ENCODE measurements at places on chromosomes 11 and 22. TPM values are rescaled to one million over a fixed set of nuclear protein-coding genes. Genes with fewer than 3 reads are reported as not detected.

NLRP14 gene
- total RNA-seq: not detected

AIFM3 gene
- total RNA-seq: 3.5 TPM

SF3A1 gene
- total RNA-seq: 87.7 TPM

APOL3 gene
- total RNA-seq: 0.05 TPM

Data from A549 treated with dexamethasone at 1 μM for 4 hours (cell line).